CD4-positive, alpha-beta T cell treated with Interleukin-10 for 1 hour (primary cell): ENCODE measurements at places on chromosomes 1 and 21.

DNA sequence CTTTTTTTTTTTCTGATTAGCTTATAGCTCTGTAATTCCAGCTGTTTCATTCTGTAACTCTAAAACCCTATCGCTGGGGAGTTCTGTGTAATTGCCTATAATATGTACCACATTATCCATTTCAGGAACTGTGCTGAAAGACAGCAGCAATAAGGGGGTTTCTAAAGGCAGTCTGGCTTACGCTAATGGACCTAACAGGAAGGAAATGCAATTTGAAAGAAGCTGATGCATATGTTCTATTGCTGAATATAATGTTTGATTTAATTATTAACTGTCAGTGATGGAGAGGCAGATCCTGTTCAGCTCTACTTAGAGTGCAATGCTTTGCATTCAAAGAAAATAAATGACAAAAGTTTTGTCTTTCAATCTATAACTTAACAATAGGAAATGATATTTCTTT, 209.4 kb upstream of the SNX7 start:
- DNase-seq = no peak

- no peak for DNase-seq
Measured at GRCh38 chr1:169904834-169905233, 11.1 kb upstream of the SCYL3 start.

DNA sequence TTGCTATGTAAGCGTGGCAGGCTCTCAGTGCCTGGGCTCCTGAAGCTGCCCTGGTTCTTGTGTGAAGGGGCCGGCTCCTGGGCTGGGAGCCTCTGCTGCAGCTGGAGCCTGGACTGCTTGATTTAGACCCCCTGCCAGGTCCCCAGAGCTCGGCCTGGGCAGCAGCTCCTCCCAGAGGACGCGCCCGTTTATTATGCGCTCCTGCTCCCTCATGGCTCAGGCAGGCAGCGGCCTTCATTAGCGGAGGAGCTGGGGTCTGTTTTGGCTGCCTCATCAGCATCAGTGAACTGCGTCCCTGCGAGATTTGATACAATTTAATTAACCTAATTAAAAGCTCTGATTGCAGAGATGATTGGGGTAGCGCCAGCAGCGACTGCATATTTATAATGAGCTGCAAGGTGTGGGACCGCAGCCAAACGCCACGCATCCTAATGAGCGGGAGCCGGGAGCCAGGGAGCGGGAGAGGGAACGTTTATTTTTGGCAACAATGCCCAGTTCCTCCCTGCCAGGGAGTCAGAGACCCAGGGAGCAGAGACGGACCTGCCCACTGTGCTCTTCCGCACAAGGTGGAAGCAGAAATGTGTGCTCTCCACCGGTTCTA, 16.6 kb downstream of the UTP11 start:
- DNase-seq = no peak

- no peak for DNase-seq
Measured at GRCh38 chr1:204263254-204263910, 49.6 kb upstream of the GOLT1A start.

DNA sequence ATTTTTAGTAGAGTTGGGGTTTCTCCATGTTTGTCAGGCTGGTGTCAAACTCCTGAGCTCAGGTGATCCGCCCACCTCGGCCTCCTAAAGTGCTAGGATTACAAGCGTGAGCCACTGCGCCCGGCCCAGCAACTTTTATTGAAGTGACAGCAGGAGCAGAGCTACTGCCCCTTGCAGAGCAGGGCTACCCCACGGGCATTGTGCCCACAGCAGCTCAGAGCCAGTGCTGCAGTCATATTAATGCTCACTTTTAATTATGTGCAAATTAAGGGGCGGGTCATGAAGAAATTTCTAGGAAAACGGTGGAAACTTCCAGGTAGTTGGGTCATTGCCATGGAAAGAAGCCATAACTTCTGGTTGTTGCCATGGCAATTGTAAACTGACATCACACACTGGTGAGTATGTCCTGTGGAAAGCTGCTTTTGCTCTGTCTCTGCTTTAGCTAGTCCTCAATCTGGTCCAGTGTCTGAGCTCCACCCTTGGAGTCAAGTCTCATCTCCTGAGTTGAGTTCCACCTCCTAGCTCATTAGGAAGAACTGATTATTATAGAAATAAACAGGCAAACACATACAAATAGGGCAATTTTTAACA, 127.3 kb upstream of the ADGRL4 start:
- no peak for DNase-seq

DNA sequence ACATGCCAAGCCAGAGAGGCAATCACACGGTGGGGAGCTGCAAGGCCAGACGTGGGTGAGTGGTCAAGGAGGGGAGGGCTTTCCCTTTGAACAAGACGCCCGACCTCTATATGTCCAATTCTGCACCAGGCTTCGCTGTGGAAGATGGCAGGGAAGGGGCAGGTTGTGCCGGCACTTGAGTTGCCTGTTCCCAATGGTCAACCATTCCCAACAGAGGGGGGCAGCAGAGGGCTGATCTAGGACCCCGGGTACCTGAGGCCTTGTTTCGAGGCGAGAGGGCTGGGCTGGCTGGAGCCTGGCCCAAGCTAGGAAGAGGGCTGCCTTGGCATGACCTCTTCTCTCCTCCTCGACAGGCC, 64.9 kb downstream of the TMEM53 start:
- DNase-seq = peak; percentile 19

- no peak for DNase-seq
Measured at GRCh38 chr1:24803987-24804530, 58.8 kb downstream of the CLIC4 start.

DNA sequence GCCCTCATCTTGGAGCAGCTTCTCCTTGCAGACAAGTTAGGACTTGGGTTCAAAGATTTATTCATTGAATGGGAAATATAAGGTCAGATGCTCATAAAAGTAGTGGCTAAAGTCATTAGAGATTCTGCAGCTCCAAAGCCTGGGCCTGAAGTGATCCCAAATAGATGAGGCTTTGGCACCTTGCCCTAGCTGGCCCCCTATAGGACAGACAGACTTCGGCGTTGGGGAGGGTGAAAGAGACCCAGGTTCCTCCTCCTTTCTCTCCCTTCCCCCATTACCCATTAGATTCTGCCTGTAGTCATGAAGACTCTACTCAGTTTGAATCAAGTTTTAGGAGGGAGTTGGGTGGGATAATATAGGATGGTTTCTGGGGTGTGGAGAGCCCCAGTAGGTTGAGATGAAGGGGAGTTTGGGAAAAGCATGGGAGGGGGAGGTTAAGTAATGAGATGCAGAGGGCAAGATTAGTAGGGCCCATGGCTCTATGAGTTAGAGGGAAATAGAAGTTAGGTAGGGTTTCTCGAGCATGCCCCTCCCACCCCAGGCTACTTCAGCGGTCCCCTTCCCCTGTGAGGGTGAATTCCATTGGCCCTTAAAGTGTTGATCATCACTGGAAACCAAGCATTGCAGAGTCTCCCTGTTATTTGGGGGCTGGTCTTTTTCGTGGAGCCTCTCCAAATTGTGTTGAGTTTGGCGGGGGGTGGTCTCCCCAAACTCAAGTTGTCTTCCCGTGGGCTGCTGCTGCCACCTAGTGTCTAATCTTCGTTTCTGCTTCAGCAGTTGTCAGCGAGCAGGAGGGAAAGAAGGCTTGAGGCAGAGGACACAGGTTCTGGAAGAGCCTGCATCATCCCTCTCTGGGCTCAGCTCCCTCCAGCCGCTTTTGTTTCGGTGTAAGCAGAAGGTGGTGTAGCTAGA, 2.1 kb upstream of the AHDC1 start:
- DNase-seq = peak; percentile 74

DNA sequence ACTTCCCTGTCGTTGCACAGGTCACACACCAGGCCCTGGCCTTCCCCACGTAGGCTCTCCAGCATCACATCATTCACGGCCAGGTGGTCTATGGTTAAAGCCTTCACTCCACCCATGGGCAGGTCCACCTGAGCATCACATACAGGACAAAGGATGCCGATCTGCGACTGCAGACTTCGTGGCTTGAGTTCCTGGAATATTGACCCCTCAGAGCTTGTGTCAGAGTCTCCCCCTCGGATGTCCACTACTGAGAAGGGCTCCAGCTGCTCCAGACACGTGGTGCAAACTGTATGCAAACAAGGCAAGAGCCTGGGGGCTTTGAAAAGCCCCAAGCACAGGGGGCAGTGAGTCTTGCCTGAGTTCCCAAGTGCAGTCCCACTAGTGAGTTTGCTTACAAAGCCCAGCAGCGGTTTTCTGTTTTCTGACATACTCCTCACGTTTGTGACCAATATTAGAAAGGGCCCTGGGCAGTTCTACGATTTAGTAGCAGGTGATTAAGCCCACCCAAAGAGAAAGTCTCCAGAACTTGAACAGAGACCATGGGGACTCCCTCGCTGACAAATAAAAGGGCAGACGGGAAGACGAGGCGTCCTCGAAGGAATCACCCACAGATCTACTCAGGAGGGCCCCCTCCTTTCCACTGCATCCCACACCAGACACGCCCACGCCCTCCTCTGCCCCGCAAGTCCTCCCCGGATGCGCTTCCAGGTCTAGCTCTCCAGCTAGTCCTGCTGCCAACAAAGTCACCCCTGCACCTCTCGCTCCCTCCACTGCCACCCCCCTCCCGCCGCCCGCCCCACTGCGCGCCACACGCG, 568 bp downstream of the TRIM45 start:
- no peak for DNase-seq

DNA sequence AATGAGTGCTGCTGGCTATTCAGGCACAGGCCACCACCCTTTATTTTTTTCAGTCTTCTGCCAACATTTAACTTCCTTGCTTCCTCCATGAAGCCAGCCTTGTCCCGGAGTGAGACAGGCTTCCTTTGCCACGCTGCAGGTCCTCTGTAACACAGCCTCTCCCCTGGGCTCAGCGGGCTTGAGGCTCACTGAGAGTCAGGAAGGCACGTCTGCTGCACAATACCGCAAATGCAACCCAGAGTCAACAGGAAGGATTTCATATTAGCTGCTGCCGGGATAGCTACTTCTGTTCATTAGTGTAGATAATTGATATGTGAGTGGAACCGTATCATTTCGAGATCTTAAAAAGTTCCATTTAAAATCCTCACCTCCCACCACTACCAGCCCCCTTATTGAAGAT, 22.5 kb downstream of the MYOG start:
- no peak for DNase-seq

- no peak for DNase-seq
Measured at GRCh38 chr1:115796897-115797296, 28.4 kb upstream of the CASQ2 start.

DNA sequence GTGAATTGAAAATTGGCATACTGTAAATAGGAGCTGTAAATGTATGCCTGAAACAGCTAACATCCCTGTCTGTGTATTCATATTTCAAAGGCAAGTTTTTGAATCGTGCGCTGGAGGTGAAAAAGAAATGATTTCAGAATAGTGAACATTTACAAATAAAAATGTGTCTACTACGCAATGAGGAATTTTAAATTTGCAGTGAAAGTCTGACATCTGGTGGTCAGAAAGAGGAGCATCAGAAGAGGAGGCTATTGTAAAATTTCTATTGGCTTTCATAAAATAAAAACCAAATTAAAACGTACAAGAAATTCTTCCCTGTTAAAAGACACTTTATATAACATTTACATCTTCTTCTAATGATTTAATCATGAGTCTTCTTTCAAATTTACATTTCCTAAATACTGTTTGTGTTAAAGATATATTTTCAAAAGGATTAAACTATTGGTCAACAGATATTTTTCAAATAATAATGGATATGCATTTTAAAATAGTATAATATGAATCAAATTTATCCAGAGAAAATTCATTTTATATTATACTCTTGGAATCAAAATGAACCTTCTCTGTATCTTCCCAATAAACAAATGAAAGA, 113.7 kb upstream of the RRP15 start:
- DNase-seq = no peak

DNA sequence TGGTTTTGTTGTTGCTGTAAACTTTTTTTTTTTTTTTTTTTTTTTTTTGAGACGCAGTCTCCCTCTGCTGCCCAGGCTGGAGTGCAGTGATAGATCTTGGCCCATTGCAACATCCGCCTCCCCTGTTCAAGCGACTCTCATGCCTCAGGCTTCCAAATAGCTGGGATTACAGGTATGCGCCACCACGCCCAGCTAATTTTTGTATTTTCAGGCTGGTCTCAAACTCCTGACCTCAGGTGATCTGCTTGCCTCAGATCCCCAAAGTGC, 78.9 kb upstream of the SLC45A1 start:
- DNase-seq = no peak

DNA sequence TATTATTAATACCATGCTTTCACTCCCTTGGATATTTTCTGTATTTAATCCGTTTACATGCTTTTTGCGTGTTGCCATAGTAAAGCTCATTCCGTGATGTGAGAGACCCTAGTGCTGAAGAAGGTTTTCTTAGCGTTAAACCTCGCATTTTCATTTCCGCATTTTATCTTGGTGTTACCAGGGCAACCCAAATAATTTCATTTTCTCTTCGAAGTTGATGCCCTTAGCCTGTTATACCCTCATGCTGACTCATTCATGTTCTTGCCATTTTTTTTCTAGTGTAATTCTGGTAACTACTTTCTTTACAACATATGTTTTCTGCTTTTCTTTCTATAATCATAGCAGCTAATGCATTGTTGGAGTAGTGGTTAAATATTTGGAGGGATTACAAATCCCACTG, 37.2 kb downstream of the LRRC8C start:
- peak; percentile 83 for DNase-seq

- no peak for DNase-seq
Measured at GRCh38 chr1:118123116-118123839, 61.8 kb downstream of the SPAG17 start.

- no peak for DNase-seq
Measured at GRCh38 chr21:19702726-19703125, 1295.5 kb upstream of the NCAM2 start.

- no peak for DNase-seq
Measured at GRCh38 chr1:27074175-27074780, 61.6 kb upstream of the TENT5B start.

DNA sequence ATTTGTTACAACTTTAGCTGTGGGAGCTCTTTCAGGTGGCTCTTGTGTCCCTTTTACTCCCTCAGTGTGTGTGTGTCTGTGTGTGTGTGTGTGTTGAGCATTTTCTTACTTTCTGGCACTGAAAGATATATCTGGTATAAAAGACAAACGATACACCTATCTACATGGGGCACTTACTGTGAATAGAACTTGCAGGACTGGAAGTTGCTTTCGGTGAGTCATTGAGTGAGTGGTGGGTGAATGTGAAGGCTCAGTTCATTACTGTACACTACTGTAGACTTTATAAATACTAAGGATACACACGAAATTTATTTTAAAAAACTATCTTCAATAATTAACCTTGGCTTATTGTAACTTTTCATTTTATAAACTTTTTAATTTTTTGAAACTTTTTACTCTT, 38.7 kb downstream of the BTBD8 start:
- no peak for DNase-seq

- no peak for DNase-seq
Measured at GRCh38 chr1:38860454-38860795, 853 bp upstream of the RRAGC start.

GRCh38 chr21:41304068-41304720, 12.4 kb upstream of the FAM3B start:
- DNase-seq = no peak

DNA sequence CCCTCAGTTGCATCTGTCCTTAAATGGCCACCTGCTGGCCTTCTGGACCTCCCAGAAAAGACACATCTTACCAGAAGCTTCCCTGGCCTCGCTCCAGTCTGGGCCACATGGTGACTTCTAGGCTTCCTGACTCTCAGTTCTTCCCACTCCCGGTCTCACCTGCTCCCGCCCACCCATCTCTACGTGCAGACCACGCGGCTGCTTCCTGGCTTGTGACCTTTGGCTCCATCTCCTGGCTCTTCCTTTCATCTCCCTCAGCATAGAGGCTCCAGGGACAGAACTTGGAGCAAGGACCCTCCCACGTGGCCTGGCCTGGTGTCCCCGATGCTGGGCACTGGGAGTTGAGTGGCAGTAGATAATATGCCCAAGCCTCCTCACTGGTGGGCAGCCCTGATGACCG, 124.9 kb upstream of the IRF2BP2 start:
- no peak for DNase-seq

- DNase-seq = peak; percentile 23
Measured at GRCh38 chr21:43345746-43346409, 81.1 kb downstream of the SIK1 start.
